ENCODE measurements at places on chromosomes 6 and 20.

GRCh38 chr6:73585566-73586415, 65.0 kb upstream of the EEF1A1 start:
- DNase-seq, result peak; percentile 80

- peak; percentile 99 for DNase-seq
Observed at GRCh38 chr6:160431226-160431625, 83.0 kb downstream of the SLC22A3 start.

GRCh38 chr20:2468581-2469407, 1.8 kb downstream of the SNRPB start:
- peak; percentile 23 for DNase-seq

- no peak for DNase-seq
Observed at GRCh38 chr20:23448167-23448566, 4.5 kb downstream of the CST11 start.

- DNase-seq, result no peak
Observed at GRCh38 chr6:38387461-38387860, 252.3 kb downstream of the BTBD9 start.

All from fibroblast of mammary gland (primary cell).